Pons (tissue), 1 donor: ENCODE measurements at places on chromosomes 16 and 17.
A peak's percentile ranks its signal among the peaks of the same experiment; 100 is the strongest.

GRCh38 chr16:71287911-71288310, 1.3 kb downstream of the CMTR2 start:
- DNase-seq, result no peak

GRCh38 chr17:49297141-49297540, 64.9 kb downstream of the ZNF652 start:
- DNase-seq, result no peak

- DNase-seq, result peak; percentile 81
Observed at GRCh38 chr17:57940231-57940630, 15.0 kb downstream of the CUEDC1 start.

DNA sequence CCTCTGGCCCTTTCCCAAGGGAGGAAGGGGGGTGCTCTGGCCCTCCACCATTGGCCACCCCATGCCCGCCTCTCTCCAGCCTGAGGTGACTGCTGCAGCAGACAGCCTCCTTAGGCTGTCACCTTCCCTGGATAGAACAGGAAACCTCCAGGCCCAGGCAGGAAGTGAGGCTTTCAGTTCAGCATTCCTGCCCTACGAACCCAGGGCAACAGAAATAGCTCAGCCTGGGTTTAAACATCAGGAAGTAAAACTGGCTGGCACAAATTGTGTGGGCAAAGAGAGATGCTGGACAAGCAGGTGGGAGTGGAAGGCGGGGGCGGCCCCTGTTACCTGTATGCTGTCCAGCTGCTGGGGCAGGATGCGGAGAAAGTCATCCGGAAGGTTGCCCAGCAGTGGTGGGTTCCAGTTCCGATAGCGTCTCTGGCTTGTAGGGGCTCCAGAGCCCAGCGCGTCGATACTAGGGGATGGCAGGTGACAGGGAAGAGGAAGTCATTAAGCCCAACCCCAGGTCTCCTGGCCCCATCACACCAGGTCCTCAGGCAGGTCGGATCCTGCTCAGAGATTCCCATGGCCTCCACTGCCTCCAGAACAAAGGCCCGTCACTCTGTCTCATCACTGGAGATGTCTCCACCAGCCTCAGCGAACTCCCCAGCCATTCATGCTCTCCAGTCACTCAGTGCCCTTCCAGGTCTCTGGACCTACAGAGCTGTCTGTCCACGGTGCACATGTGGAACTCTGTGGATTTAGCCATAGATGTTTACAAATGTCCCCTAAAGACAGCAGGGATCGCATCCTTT, 23.6 kb upstream of the MRPS23 start:
- peak; percentile 84 for DNase-seq

DNA sequence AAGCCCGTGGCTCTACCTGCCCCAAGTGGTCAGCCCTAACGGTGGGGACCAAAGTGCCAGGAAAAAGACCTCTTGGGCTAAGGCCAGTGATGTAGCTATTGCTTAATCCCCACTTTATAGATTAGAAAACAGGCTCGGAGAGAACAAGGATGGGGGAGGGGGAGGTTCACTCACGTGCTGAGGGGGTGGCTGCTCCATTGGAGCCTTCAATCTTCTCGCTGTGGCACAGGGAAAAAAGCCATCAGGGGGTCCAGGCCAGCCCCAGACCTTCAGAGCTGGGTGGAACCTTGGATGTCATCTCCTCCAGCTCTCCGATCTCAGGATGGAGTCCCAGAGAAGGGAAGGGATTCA, 45.9 kb downstream of the SRCIN1 start:
- DNase-seq, result no peak

DNA sequence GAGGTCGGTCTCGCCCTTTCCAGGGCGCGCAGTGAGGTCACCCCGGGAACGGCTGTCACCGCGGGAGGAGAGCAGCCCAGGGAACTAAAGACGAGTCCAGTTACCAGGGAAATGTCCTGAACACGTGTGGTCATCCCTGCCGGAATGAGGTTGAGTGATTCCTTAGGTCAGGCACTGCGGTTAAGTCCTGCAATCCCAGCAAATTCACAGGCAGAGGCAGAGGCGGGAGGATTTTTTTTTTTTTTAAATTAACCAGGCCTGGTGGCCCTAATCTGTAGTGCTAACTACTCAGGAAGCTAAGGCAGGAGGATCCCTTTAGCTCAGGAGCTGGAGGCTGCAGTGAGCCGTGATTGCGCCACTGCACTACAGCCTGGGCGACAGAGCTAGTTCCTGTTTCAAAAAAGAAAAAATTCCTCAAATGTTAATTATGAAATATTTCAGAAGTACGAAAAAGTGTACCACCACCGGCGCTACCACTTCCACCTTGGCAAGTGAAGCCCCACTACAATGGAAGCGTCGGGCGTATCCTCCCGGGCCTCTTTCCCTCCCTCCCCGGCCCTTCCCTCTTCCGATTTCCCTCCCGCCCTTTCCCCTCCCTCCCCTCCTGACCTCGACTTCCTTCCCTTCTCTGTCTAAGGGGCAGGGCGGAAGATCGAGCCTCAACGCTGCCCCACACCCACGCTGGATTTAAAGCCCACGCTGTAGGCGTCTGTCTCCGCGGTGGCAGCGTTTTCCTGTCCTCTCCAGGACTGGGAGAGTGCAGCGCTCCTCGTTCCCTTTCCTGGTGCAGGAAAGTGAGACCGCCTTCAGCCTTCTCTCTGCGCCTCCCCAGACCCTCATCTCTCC, 27.3 kb downstream of the SLFN11 start:
- peak; percentile 64 for DNase-seq

DNA sequence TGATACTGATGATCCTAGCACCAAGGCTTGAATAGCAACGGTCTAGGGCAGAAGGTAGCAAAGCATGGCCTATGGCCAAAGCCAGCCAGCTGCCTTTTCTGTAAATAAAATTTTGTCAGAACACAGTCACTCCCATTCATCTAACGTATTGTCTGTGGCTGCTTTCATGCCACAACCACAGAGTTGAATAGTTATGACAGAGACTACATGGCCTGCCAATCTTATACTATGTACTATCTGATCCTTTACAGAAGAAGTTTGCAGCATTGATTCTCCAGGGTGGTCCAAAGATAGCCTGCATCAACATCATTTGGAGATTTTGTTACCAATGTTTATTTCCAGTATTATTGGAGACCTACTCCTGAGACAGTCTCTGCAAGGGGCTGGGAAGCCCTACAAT, 19.9 kb upstream of the MMD start:
- DNase-seq, result no peak

GRCh38 chr16:54545854-54546511, 259.4 kb upstream of the IRX3 start:
- no peak for DNase-seq

DNA sequence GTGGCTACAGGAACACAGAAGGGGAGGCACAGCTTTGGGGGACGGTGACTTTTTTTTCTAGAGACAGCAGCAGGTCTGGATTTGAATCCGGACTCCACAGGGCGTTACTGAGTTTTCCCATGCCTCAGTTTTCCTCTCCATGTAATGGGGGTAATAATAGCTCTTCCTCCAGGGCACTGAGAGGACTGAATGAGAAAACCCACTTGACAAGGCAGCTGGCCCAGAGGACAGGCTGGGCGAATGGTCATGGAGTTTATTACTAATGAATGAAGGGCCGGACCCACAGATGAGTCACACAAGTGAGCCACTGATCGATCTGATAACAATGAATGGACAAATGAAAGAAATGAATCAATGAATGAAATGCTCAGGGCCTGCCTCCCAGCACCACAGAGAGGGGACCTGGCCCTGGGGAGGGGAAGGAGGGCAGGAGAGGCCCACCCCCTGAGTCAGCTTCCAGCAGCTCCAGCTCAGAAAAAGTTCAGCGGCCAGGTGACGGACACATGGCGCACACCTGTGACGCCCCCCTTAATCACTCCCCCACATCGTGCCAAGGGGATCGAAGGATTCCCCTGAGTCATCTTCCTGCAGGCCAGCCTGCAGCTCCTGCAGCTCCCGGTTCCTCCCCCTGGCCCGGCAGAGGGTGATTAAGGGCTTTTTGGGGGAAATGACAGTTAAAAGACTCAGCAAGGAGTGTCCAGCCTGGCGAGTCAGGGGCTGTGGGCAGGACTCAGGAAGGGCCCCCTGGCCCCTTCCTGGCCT, 54.3 kb downstream of the SOCS1 start:
- DNase-seq, result no peak

- DNase-seq, result no peak
Observed at GRCh38 chr17:39757931-39758873, 20.5 kb downstream of the GRB7 start.
